ENCODE measurements at places on chromosomes 11 and 22.

GRCh38 chr11:12824281-12825041 is 150.2 kb downstream of the TEAD1 start:
- DNase-seq, result no peak

DNA sequence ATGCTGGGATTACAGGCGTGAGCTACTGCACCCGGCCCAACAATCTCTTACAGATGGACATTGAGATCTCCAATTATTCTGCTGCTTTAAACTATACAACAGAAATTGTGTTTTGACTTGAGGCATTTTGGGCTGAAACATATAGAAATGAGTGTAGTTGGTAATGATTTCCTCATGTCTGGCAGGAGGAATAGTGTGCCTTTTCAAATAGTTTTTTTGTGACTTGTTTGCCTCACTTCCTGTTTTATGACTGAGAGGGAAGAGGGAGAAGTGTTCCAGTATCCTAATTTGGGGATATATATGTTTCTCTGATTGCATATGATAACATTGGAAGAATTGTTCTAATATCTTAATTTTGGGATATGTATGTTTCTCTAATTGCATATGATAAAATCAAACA is 40.2 kb downstream of the EP300 start:
- no peak for DNase-seq

DNA sequence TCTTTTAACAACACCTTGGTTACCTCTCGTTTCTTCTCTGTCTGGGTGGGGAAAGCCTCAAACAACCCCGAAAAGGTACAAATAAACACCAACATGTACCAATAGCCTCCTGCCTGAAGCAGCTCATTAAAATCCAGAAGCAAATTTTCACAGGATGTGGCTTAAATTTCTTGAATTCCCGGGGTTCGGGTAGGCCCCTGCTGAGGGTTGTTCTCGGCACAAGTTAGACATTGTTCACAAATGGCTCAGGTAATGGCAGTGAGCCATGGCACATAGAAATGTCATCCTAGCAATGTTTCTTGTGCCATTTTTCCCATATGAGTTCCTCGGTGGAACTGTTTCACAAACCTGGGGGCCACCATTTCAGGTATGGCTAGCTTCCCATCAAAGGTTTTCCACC is 19.7 kb upstream of the GLYATL1 start:
- DNase-seq, result no peak

DNA sequence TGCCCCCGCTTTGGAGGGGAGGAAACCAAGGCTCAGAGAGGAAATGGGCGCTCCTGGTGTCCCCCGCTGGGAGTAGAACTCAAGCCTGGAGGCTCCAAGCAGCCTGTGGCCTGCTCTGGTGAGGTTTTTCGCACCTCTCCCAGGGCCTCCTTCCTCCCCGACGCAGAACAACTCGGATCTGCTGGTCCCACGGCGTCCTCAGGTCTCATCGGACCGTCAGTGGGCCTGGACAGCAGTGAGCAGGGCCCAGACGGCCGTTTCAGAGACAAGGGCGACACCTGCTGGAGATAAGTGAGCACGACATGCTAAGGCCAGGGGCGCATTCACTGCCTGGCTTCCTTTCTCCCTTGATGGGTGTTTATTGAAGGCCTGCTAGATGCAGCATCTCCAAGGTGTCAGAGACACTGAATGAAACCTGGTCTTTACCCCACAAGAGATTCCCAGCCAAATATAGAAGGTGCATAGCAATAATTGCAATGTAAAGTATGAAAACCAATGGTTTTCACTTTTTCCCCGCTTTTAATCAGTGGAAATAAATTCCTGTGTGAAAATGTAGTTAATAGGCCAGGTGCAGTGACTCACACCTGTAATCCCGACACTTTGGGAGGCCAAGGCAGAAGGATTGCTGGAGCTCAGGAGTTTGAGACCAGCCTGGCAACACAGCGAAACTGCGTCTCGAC is 26.9 kb upstream of the CD82 start:
- peak; percentile 76 for DNase-seq

DNA sequence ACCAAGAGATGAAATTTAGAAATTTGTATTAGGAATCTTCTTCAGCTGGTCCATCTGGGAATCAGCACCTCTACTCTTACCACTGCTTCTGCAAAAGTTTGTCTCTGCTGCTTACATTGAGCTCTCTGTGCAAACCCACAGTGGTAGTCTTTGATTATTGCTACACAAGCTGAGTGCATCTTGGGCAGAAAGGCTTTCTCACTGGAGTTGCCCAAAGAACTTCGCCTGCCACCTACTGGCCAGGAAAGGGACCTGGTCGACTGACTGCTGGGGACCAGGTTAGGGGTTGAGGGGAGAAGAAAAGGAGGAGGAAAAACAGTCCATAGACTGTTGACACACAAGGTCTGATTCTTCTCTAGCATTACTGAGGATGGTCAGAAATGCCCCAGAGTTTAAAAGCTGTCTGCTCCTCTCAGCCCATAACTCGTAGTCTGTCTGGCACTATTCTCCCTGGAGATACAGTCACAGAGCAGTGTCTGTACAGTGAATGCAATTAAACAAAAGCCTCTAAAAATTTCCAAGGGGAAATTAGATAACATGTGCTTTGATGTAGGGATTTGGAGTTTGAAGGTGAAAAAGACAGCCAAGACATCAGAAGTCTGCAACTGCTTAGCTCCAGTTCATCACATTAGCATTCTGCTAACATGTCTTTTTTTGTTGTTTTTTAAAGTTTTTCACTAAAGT is 215.0 kb upstream of the CTSC start:
- no peak for DNase-seq

- no peak for DNase-seq
Observed at GRCh38 chr11:133176748-133177147, 355.6 kb downstream of the OPCML start.

- DNase-seq, result no peak
Observed at GRCh38 chr22:49367041-49367697, 460.5 kb downstream of the BRD1 start.

DNA sequence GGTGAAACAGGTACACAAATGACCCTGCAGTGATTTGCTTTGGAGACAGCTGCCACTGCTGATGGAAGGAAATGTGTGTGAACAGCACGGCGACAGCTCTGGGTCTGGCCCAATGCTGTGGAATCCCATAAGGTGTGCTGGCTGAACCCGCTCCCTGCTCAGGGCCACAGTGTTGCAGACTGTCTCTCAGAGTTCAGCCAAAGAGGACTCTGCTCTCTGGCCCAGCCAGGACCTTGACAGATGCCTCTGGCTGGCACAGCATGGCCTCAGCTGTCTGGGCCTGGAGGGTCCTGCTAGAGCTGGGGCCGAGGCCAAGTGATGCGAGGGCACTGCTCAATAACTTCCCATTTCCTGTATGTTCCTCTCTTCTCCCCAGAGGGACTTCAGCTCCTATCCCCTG is 5.3 kb upstream of the ABCC8 start:
- no peak for DNase-seq

DNA sequence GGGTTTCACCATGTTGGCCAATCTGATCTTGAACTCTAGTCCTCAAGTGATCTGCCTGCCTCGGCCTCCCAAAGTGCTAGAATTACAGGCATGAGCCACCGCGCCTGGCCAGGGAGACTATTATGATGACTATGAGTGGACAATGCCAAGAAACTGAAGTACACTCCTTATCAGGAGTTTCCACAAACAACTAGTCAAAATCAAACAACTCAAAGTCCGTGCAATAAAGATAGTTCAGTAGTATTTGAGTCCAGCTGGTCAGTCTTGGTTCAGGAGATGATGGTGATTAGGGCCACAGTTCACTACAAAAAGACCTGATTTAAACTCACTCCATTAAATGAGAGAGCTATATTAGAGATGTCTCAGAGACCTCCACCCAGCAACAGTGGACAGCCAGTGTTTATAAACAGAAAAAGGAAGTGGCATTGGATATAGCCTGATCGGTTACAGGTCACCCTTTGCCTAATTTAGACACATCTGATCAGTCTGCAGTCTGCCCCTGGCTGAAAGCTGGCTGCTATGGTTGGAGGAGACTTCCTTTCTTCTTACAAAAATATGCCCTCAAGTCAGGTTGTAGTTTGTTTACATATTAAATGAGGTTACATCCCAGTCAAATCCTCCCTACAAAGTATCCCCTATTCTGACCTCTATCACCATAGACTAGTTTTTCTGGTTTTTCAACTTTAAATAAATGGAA is 17.0 kb downstream of the CD3E start:
- DNase-seq, result no peak

DNA sequence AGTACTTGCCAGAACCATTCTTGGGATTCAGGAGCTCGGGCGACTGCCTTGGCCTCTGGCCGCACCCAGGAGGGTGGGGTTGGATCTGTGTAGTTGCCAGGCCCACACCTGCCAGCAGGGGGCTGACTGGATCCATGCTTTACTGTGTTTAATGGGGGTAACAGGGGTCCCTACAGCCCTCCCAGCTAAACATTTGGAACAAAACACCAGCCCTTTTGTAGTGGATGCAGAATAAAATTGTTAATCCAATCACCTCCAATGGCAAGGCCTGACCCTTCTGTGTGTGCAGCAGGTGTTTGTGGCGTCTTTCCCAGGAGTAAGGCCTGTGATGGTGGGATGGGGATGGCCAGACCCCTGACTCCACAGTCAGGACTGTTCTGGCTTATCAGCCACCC is 22.5 kb downstream of the SUN2 start:
- DNase-seq, result no peak

- DNase-seq, result peak; percentile 55
Observed at GRCh38 chr11:74257959-74258553, 53.4 kb downstream of the P4HA3 start.

DNA sequence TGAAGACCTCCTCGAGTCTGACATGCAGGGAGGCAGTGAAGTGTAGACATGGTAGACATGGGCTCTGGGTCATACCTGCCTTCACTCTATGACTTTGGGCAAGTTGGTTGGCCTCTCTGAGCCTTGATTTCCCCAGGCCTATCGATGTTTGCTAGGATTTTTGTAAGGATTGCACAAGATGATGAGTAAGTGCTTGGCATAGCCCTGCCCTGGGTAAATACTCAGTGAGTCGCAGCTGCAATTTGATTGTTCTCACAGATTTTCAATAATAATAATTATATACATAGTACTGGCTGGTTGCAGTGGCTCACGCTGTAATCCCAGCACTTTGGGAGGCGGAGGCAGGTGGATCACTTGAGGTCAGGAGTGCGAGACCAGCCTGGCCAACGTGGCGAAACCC is 18.1 kb downstream of the MCM5 start:
- DNase-seq, result no peak

DNA sequence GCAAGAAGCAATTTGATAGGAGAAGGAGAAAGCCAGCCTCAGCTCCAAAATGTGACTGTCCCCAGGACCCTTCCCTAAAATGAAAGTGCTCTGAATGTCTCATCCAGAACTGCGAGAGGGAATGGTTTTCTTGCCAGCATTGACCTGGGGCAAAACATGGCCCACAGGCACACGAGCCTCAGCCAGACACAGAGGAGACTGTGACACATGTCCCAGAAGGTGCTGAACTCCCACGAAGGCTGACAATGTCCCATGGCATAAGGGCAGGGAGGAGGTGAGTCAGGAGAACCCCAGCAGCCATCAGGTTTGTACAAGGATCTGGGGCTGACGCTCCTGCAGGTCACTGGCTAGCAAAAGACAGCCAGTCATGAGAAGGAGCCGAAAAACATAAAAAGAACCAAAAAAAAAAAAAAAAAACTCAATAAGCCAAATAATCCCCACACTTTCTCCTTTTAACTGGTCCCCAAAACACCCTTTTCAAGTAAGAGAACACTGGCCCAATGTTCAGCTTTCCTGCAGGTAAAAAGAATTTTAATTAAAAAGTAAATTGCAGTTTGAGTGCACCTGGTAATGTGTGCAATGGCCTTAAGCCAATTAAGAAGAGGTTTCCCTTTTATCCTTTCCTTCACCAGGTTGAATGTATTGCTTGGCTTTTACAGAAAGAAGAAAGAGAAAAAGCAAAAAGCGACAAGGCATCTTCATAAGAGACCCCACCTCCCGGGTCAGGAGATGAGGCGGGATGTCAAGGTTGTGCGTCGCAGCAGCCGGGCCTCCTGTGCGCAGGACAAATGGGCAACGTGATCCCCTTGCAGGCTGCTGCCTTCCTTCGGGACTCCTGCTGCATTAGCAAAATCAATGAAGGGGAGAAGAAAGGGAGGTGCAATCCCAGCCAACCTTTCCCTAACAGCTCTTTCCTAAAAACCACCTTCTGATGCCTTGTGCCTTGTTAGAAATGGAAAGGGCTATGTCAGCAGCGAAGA is 43.6 kb downstream of the GALNT18 start:
- no peak for DNase-seq

DNA sequence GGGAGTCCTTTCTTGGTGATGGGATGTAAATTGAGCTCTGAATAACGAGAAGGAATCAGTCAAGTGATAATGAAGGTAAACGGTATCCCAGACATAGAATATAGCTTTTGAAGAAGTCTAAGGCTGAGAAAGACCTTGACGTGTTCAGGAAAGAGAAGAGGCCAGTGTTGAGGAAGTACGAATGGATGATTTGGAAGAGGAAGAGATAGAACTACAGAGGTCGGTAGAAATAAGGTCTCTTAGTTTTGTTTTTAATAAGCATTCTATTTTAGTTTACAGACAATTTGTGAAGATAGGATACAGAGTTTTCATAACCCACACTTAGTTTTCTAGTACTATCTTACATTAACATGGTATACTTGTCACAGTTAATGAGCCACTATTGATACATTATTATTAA is 1598.1 kb downstream of the FAM181B start:
- DNase-seq, result no peak

DNA sequence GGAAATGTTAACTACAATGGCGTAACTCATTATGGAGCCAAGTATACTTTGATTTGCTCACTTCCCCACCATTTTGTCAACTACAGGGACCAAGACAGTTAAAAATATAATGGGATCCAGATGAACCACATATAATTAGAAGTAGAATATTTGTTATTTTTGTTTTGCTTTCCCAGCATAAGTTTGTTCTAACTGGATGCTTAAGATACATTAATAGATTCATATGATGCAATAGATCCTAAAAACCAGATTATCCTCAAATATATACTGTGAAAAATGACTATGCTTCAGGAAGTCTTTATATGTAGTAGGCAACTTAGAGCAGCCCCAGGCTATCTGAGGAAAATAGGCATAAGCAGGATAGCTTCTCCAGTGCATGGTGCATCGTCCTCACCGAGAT is 38.3 kb downstream of the SESN3 start:
- no peak for DNase-seq

DNA sequence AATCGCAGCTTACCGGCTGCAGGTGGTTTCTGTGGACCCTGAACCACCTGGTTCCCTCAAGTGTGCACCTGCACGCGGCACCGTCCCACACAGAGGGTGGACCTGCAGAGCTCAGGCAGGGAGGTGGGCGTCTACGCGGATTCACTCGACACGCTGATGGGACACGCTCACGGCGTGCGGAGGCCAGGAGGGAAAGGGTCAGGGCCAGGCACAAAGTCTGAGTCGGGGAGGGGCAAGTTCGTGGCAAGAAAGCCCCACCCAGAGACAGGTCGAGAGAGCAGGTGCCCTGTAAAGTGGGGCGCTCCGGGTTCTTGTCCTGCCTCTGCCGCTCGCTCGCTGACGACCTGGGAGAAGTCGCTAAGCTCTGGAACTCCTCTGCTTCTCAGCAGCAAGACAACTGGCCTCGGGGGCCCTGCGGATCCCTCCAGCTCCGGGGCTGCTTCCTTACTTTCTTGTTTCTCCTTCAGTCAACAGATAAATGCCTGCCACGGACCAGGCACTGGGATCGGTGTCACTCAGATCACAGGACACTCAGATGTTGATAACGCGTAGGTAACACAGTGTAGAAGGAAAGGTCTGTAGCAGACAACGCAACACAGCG is 72.4 kb upstream of the NUP50 start:
- DNase-seq, result no peak

- DNase-seq, result no peak
Observed at GRCh38 chr11:115450519-115450918, 53.7 kb downstream of the CADM1 start.

- no peak for DNase-seq
Observed at GRCh38 chr22:20395181-20395906, 1.4 kb downstream of the ZNF74 start.
